H4 (cell line): ENCODE measurements at places on chromosomes 3 and 15.

DNA sequence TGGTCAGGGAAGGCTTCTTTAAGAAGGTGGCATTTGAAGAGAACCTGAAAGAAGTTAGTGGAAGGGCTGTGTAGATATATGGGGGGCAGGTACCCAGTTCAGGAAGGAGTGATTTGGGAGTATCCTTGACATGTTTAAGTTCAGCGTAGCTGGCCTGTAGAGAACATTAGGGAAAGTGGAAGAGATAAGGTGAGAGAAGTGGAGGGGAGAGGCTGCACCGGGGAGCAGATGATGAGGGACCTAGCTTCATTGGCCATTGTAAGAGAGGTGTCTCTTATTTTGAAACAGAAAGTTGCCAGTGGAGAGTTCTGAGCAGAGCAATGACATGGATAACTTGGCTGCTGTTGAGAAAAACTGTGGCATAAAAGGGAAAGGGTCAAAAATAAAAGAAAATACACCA, 44.6 kb upstream of the MME start:
- DNase-seq, result no peak

GRCh38 chr3:103991461-103992115, 1375.1 kb upstream of the ALCAM start:
- peak; percentile 22 for DNase-seq

DNA sequence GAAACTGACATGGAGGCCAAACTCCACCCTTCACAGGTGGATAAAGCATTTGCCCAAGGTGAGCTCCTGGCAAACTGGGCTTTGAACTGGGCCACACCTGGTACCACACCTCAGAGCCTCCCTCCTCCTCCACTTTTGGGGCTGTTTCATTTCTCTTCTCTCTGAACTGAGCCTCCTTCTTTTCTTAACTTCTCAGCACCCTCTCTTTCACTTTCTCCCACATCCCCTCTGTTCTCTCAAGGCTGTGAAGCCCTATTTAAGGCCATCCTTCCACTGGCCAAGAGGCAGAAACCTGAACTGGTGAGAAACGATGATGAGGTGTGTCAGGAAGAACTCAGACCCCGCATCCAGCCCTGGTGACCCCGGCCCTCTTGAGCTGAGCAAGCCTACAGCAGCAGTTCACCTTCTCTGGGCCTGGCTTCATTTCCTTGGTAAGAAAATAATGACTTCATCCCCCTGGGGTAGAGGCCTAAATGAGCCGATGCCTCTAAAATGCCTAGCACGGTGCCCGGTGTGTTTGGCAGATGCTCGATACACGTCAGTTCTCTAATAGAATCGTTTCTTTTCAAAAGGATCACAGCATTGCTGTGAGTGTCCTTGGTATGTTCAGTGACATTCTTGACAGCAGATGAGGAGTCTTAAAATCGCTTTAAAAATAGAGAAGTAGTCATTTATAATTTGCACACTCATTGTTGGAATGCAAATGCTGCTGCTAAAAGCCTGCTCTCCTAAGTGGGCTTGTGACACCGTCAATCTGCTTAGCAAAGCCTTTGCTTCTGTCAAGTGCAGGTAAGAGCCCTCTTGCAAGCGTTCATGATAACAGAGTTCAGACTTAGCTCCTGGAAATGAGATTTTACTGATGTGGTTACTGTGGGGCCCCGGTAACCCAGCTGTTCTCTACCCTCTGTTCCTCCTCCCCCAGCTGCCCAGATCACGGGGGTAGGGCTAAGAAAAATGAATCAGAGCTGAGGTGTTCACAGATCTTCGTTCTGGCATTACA, 97.7 kb upstream of the ATP2B2 start:
- no peak for DNase-seq

DNA sequence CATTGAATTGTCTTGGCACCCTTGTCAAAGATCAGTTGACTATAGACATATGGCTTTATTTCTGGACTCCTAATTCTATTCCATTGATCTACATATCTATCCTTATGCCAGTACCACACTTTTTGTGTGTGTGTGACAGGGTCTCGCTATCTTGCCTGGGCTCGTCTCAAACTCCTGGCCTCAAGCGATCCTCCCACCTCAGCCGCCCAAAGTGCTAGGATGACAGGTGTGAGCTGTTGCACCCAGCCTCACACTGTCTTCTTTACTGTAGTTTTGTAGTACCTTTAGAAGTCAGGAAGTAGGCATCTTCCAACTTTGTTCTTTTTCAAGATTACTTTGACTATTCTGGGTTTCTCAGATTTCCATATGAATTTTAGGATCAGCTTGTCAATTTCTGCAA, 24.3 kb downstream of the CDAN1 start:
- no peak for DNase-seq
